ENCODE measurements at places on chromosomes 11 and 22.

GRCh38 chr11:14975252-14975587, 3.1 kb upstream of the CALCA start:
- peak overlapping the region; percentile 75 for H3K4me3 ChIP-seq
- no peak for DNase-seq
- H3K27me3 ChIP-seq = peaks cover 70% of the 10 kb centered on the region

GRCh38 chr11:58334708-58335107, 24.2 kb downstream of the OR5B17 start:
- H3K36me3 ChIP-seq = no peaks in the 10 kb centered on the region
- peaks cover 29% of the 10 kb centered on the region for H3K27me3 ChIP-seq
- no peak overlapping the region for H3K4me3 ChIP-seq

DNA sequence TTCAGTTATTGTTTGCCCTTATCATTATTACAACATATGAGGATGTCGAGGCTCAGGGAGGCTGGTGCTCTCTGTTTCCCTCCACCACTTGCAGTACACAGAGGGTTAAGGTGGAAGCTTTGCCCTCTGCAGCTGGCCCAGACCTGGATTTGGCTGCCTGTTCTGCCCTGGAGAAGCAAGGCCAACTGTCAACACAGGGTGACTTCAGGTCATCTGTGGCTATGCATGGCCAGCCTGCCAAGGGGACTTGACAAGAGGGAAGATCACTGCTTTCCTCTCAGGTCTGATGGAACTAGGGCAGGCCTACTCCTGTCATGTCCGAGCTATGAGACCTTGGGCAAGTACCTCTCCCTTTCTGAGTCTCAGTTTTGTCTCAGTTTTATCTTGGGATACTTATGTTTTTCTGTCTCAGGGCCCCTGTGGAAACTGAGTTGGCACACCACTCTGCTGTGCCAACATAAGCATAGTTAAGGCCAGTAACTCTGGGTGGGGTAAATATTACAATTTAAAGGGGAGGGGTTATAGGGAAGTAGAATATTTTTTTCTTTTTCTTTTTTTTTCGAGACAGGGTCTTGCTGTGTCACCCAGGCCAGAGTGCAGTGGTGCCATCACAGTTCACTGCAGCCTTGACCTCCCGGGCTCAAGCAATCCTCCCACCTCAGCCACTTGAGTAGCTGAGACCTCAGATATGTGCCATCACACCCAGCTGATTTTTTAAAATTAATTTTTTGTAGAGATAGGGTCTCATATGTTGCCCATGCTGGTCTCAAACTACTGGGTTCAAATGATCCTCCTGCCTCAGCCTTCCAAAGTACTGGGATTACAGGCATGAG, 2.4 kb upstream of the THRSP start:
- H3K27ac ChIP-seq = no peak overlapping the region
- no peaks in the 10 kb centered on the region for H3K27me3 ChIP-seq
- no peak for DNase-seq
- no peak overlapping the region for H3K4me3 ChIP-seq
- no peaks in the 10 kb centered on the region for H3K4me1 ChIP-seq
- H3K36me3 ChIP-seq = no peaks in the 10 kb centered on the region

GRCh38 chr11:121773076-121773475, 320.3 kb upstream of the SORL1-AS1 start:
- no peaks in the 10 kb centered on the region for H3K4me1 ChIP-seq
- H3K36me3 ChIP-seq = no peaks in the 10 kb centered on the region
- no peak overlapping the region for H3K27ac ChIP-seq
- no peak for DNase-seq

- peak overlapping the region; percentile 100 for H3K27ac ChIP-seq
- peaks cover 2% of the 10 kb centered on the region for H3K27me3 ChIP-seq
- peak overlapping the region; percentile 100 for H3K4me3 ChIP-seq
- H3K4me1 ChIP-seq = peaks cover 56% of the 10 kb centered on the region
- peaks cover 72% of the 10 kb centered on the region for H3K36me3 ChIP-seq
These were observed 585 bp upstream of the NEAT1 start for GRCh38 chr11:65421794-65422632.

- DNase-seq = peak; percentile 95
- peaks cover 54% of the 10 kb centered on the region for H3K4me1 ChIP-seq
These were observed 1.4 kb upstream of the GGA1 start for GRCh38 chr22:37607010-37607934.

DNA sequence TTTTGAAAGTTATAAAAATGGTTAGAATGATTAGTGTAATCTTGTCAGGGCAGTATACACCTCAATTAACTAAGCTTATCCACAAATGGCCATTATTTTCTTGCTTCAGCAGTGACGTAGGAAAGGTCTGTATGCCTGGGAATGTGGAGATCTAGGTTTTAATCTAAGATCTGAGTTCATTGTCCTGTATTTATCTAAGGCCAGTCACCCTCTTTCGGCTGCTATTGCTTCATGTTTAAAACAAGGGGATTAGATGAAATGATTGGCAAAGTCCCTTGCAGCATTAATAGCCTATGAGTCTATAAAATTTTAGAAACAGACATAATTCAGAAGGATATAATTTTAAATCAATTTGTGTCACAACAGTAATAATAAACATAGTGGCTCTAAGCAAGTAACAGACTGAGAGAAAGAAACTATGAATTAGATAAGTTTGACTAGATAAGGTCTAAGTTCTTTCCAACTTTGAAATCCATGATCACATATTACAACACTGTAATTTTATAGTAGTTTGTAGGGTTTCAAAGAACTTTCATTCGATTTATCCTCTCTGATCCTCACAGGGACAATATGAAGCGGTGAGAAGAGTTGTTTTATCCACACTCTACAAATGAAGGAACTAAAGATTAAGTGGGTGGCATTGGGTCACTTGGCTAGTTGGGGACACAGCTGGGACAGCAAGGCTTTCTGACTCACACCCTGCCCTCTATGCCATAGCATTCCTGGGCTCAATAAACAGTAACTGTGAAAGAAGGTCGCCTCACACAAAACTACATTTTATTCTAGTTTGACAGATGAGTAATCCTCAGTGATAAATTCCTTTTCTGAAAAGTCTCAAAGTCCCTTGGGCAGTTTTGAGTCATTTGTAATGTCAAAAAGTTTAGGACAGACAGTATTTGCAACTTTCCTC, 60.6 kb upstream of the RDX start:
- no peaks in the 10 kb centered on the region for H3K36me3 ChIP-seq
- DNase-seq = no peak
- peak overlapping the region; percentile 90 for H3K27ac ChIP-seq
- H3K4me3 ChIP-seq = peak overlapping the region; percentile 18
- no peaks in the 10 kb centered on the region for H3K27me3 ChIP-seq
- peaks cover 27% of the 10 kb centered on the region for H3K4me1 ChIP-seq

GRCh38 chr11:133948711-133949110, 8.1 kb downstream of the IGSF9B start:
- H3K4me3 ChIP-seq = peak overlapping the region; percentile 59
- peaks cover under 1% of the 10 kb centered on the region for H3K27me3 ChIP-seq
- peak overlapping the region; percentile 75 for H3K27ac ChIP-seq
- H3K36me3 ChIP-seq = peaks cover 11% of the 10 kb centered on the region

- no peak overlapping the region for H3K27ac ChIP-seq
- peaks cover 73% of the 10 kb centered on the region for H3K27me3 ChIP-seq
- H3K4me3 ChIP-seq = no peak overlapping the region
- H3K36me3 ChIP-seq = no peaks in the 10 kb centered on the region
- DNase-seq = no peak
- peaks cover 5% of the 10 kb centered on the region for H3K4me1 ChIP-seq
These were observed 89.0 kb downstream of the FEZ1 start for GRCh38 chr11:125407046-125407445.

- H3K4me3 ChIP-seq = peak within 1 kb of the TSS; percentile 54
- H3K27me3 ChIP-seq = peaks cover 56% of the 10 kb centered on the region
- DNase-seq = peak; percentile 48
- H3K36me3 ChIP-seq = no peaks in the 10 kb centered on the region
These were observed at the start of gene EMID1 for GRCh38 chr22:29205594-29206371. EMID1 (plus strand) TSS chr22:29205896; CDS start chr22:29206039, 143 bp downstream.

GRCh38 chr22:36413022-36413775, 25.4 kb upstream of the MYH9 start:
- no peaks in the 10 kb centered on the region for H3K27me3 ChIP-seq
- H3K4me1 ChIP-seq = peaks cover 35% of the 10 kb centered on the region
- no peaks in the 10 kb centered on the region for H3K36me3 ChIP-seq
- H3K27ac ChIP-seq = no peak overlapping the region
- H3K4me3 ChIP-seq = no peak overlapping the region

DNA sequence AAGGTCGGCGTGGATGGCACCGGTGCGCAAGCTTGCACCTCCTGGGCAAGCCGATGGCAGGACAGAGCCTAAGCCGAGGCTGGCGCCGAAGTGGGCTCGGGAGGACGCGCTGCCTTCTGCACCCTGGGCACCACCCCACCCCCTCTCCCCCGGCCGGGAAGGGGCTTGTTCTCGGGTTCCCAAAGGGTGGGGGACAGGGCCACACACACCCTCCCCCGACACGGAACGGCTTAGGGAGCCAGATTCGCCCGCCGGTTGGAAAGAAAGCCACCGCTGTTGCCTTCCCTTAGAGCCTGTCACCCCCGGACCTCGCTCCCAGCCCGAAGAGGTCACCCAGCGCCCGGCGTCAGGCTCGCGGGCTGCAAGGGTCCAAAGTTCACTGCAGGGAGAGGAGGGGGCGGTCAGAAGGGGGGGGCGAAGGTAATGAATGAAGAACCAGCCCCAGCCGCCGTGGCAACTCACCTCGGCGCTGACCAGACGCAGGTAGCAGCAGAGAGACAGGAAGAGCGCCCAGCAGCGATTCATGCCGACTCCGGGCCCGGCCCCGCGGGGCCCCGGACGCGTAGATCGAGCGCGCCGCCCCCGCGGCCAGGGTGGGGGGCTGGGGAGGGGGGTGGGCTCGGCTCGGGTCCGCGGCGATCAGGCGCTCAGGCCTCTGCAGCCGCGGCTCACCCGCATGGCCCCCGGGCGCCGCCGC, 1.2 kb downstream of the PDGFB start:
- H3K27me3 ChIP-seq = peaks cover 55% of the 10 kb centered on the region
- H3K4me1 ChIP-seq = peaks cover 45% of the 10 kb centered on the region
- H3K27ac ChIP-seq = no peak overlapping the region
- peak; percentile 59 for DNase-seq
- H3K36me3 ChIP-seq = no peaks in the 10 kb centered on the region
- H3K4me3 ChIP-seq = peak overlapping the region; percentile 76

GRCh38 chr11:35923452-35923851, 20.4 kb upstream of the LDLRAD3 start:
- H3K4me3 ChIP-seq = no peak overlapping the region
- no peaks in the 10 kb centered on the region for H3K4me1 ChIP-seq
- no peak for DNase-seq
- no peak overlapping the region for H3K27ac ChIP-seq

- no peak overlapping the region for H3K4me3 ChIP-seq
- H3K4me1 ChIP-seq = no peaks in the 10 kb centered on the region
- H3K36me3 ChIP-seq = no peaks in the 10 kb centered on the region
These were observed 183.5 kb downstream of the KIRREL3 start for GRCh38 chr11:126817096-126817495.

GRCh38 chr11:75565221-75565814, 3.3 kb downstream of the SERPINH1 start:
- H3K27me3 ChIP-seq = no peaks in the 10 kb centered on the region
- DNase-seq = no peak
- H3K4me1 ChIP-seq = peaks cover 48% of the 10 kb centered on the region
- peaks cover 46% of the 10 kb centered on the region for H3K36me3 ChIP-seq
- H3K4me3 ChIP-seq = no peak overlapping the region
- peak overlapping the region; percentile 62 for H3K27ac ChIP-seq

- H3K27me3 ChIP-seq = no peaks in the 10 kb centered on the region
- no peak overlapping the region for H3K27ac ChIP-seq
- no peaks in the 10 kb centered on the region for H3K36me3 ChIP-seq
- no peaks in the 10 kb centered on the region for H3K4me1 ChIP-seq
- DNase-seq = no peak
These were observed 227.6 kb downstream of the ST3GAL4 start for GRCh38 chr11:126583101-126583500.

DNA sequence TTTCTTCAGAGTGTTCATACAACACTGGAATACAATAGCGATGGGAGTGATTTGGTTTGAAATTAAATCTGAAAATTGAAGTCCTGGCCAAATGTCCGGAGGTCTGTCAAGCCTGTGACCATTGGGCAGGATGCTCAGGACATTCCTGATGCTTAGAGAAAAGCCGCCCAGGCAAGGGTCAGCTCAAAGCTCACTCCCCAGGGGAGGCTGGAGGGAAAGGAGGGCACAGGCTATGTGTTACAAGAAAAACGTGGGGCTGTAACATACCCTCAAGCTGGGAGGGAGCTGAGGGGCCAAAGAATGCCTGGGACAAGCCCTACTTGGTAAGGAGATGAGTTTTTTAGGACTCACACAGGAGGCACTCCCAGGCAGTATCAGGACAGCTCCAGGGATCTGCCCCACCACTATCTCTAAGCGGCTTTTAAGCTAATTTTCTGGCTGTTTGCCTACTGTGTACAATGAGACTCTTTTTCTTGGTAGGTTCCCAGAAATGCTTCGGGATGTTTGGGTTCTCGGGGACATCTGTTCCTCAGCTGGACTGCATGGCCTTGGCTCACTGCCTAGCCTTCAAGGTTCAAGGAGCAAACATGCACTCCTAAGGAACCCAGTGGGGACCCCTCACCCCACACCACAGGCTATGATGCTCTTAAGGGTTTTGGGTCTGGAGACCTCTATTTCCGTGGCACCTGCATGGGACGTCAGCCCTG, 500.1 kb downstream of the BRD1 start:
- H3K4me1 ChIP-seq = no peaks in the 10 kb centered on the region
- H3K27me3 ChIP-seq = peaks cover 36% of the 10 kb centered on the region
- DNase-seq = no peak
- H3K36me3 ChIP-seq = no peaks in the 10 kb centered on the region

DNA sequence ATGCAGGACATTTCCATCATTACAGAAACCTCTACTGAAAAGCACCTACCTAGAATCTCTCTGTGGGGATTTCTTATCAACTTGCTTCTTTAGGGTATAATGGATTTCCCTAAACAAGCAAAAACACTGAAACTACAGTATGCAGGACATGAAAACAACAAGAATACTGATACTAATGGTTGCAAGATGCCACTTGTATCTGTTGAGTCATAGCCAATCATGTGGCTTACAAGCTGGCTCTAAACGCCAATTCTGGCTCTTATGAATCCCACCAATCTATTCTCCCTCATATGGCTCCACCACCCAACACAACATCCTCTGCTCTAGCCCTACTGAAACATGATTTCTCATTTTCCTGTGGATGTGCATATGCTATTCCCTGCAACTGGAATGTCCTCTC, 22.6 kb downstream of the TENM4 start:
- H3K27ac ChIP-seq = no peak overlapping the region
- peaks cover 5% of the 10 kb centered on the region for H3K27me3 ChIP-seq
- no peak for DNase-seq
- no peaks in the 10 kb centered on the region for H3K36me3 ChIP-seq

GRCh38 chr11:7636350-7636749, 37.0 kb downstream of the CYB5R2 start:
- DNase-seq = no peak
- H3K27ac ChIP-seq = no peak overlapping the region
- no peaks in the 10 kb centered on the region for H3K27me3 ChIP-seq
- no peak overlapping the region for H3K4me3 ChIP-seq
- H3K36me3 ChIP-seq = peaks cover 11% of the 10 kb centered on the region
- H3K4me1 ChIP-seq = no peaks in the 10 kb centered on the region

- H3K27ac ChIP-seq = no peak overlapping the region
- H3K36me3 ChIP-seq = no peaks in the 10 kb centered on the region
- H3K27me3 ChIP-seq = peaks cover 6% of the 10 kb centered on the region
- no peak overlapping the region for H3K4me3 ChIP-seq
These were observed 52.2 kb upstream of the CEP126 start for GRCh38 chr11:101862391-101863233.

Data from activated T-cell treated with anti-CD3 and anti-CD28 coated beads, Interleukin-2, amount 50 U/mL, for 24 hours (primary cell).